Mesothelial cell of epicardium (in vitro differentiated cells): ENCODE measurements at places on chromosomes 4 and X. TPM values are rescaled to one million over a fixed set of nuclear protein-coding genes. Genes with fewer than 3 reads are reported as not detected.

GRCh38 chr4:32697281-32697814 is 1977.2 kb downstream of the PCDH7 start:
- no peak for DNase-seq

DNA sequence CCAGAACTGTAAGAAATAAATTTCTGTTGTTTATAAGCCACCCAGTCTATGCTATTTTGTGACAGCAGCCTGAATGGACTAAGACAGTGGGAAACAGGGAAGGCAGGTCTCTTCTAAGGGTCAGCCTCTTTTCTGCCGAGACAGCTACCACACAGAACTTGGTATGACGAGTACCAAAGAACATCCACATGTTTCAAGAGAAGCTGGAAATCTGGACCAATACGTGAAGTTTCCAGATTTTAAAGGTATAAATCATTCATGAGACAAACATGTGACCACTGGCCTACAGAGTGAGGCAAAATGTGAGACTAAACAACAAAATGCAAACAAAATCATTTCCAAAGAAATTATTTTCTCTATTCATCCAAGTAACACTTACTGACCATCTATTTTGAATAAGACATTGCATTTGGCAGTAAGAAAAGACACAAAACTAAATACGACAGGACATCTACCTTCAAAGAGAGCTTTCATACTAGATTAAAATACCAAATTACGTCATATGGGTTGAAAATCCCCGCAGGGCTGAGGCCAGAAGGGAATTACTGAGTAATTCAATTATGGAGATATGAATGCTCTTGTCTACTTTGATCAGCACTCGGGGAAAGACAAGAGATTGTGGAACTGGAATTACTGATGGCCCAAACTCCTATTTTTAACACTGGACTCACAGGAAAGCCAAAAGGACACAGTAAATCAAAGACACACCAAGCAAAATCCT is 7.2 kb downstream of the SCARB2 start:
- DNase-seq = peak; percentile 57

DNA sequence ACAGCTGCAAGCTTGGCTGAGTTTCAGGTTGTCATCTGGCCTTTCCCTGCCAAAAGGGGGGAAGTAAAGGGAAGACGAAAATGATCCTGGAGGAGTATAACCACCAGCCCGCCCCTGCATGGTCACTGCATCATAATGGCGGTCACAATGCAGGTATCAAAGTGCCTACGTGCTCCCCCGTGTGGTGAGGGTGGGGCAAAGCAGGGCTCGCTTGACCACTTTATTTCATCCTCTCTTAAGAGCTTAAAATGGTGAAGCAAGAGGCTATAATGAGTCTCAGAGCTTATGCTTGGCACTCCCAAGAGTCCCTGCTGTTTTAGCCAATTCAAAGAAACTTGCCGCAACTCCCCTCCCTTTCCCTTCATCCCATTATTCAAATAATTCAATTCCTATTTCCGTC is 105.6 kb downstream of the APOOL start:
- DNase-seq = no peak

DNA sequence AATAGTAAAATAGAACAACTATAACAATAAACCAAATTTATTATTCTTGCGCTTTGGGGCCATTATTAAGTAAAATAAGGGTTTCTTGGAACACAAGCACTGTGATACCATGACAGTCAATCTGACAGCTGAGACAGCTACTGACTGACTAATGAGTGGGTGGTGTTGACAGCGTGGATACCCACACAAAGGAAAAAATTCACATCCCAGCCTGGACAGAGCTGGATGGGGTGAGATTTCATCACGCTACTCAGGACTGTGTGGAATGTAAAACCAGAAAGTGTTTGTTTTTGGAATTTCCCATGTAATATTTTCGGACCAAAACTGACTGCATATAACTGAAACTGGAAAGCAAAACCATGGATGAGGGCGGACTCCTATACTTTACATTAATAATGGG is 48.8 kb downstream of the IGFBP7 start:
- no peak for DNase-seq

The CLIC2 gene
- 0.54 to 2.1 TPM (median 0.97 TPM) in 3 replicates for total RNA-seq

The PDZD4 gene
- 6.8 to 8.8 TPM (median 7.6 TPM) in 3 replicates for total RNA-seq

The TMEM144 gene
- total RNA-seq = 5.4 to 6.3 TPM (median 5.7 TPM) in 3 replicates

DNA sequence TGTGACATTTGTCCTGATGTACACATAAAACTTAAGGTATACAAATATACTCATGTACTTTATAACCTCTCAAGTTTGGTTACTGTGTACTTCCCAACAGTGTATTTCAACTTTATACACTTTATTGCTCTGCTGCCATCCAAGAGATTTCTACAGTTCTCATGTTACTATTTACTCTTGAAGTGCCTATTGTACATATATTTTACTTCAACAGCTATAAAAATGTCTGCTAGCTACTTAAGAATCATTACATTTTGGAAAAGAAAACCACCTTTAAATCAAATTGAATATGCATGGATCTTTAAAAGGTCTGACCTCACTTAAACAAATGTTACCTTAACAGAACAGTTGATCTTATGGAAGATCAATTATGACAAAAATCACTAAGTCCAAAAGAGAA is 1056.4 kb downstream of the ADGRL3 start:
- no peak for DNase-seq
